ENCODE measurements at places on chromosomes 5 and 9. TPM values are rescaled to one million over a fixed set of nuclear protein-coding genes. Genes with fewer than 3 reads are reported as not detected.

DNA sequence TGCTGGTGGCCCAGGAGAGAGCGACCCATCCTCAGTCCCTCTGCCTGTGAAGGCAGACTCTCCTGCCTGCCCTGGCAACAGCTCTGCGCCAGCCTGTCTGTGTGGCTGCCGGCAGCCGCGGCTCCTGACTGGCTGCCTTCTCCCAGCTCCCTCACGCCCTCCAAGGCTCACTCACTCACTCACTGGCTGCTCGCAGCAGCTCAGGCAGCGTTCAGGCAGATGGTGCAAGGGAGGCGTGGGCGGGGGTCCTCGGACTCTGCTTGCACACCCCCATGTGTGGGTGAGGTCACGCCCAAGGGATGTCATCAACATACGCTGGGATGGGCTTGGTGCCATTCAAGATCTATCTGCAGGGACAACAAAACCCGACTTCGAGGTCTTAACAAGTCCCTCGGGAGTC, 66.7 kb downstream of the DAB2IP start:
- DNase-seq, result no peak

DNA sequence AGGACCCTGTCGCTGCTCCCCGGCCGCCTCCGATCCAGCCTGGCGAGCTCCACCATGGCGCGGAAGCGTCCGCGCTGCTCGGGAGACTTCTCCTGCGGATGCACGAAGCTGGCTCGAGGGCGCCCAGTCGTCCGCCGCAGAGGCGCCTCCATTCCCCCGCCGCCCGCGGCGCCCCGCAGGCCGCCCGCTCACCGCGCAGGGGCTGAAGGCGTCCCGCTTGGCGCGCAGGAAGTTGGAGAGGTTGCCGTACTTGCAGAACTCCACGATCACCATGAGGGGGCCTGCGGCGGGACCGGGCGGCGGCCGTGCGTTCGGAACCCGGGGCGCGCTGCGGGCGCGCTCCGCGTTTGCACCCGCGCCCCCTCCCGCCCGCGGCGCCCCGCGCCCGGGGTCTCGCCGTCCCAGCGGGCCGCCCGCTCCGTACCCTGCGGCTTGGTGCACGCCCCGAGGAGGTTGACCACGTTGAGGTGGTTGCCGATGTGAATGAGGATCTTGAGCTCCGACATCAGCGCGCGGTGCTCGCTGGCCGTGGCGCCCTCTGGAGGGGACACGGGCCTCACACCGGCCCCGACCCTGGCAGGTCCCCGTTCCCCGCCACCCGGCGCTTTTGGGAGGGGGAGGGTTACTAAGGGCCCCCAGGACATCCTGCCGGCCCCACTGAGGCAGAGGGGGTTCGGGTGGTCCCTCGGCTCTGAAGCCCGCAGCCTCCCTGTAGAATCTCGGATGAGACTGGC, 27.7 kb upstream of the SCGB3A1 start:
- no peak for DNase-seq

GRCh38 chr5:57662991-57663390, 180.4 kb upstream of the ACTBL2 start:
- DNase-seq, result no peak

Gene BTNL9
- total RNA-seq, result 8.8 TPM

Gene TLE1
- total RNA-seq, result 36.6 TPM

All from left lobe of liver (tissue), 2 donors.